Fibroblast of skin of scalp (primary cell): ENCODE measurements at places on chromosomes 3 and 15.

- DNase-seq: peak; percentile 42
Measured at GRCh38 chr15:61479613-61480012, 250.5 kb upstream of the RORA start.

GRCh38 chr3:153287017-153287416, 125.0 kb downstream of the RAP2B start:
- no peak for DNase-seq

DNA sequence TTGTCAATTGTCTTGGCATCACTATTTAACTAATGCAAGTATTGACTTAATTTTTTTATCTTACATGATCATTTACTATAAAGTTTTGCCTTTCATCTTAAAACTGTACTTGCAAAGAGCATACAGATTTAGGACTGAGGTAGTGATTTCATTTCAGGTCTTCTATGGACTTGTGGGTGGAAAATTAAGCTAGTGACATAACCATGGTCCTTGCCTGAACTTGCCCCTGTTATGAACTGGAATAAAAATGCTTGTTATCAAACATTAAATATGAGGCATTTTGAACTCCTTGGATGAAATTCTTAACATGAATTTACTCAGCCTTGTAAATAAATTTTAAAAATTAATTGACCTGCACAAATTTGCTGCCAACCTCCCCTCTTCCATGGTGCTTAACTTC, 712.0 kb downstream of the NAALADL2 start:
- DNase-seq: no peak

DNA sequence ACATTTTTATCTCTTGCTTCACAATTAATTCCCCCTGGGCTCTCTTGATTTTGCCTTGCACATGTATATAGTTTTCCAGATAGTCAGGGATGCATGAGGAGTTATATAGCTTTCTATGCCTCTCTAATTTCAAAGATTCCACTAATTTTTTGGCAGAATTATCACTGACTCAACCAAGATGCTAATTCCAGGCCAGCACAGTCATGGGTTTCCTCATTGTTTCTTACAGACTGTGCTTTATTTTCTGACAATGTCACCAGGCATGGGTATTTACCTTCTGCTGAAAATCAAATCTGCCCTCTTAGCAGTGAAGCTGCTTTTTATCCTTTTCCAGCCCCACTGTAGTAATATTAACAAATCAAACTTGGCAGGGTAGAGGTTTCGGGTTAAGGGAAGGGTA, 1520.6 kb upstream of the CADM2 start:
- peak; percentile 20 for DNase-seq

- DNase-seq: no peak
Measured at GRCh38 chr15:49605588-49605987, 15.0 kb downstream of the FAM227B start.

DNA sequence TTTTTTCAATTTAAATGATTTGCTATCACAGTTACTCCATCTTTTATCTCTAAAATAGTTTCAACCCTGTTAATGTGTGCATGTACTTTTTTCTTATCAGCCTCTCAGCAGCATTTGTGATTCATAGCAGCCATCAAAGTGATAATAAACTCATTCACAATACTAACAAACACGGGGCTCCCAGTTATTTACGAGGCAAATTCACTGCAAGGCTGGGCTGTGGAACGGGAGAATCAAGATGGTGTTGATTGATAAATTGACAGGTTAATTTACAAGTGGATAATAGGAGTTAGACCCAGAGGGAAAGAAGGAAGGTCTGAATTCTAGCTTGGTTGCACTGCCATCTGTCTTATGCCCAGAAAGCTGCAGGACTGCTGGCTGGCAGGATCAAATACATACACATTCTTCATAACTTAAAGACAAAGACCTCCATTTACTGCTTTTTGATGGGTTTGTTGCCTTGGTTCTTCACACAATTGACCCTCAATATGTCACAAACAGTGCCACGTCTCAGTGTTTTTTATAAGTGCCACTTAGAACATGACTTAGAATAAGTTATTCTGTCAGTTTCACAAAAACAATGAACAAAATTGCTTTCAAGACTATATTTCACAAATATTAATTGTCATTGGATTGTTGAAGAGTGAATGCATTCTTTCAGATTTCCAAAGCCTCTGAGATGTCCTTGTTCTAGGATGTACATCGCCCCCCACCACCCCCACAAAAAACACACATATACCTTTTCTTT, 562.8 kb downstream of the NR2F2 start:
- no peak for DNase-seq

DNA sequence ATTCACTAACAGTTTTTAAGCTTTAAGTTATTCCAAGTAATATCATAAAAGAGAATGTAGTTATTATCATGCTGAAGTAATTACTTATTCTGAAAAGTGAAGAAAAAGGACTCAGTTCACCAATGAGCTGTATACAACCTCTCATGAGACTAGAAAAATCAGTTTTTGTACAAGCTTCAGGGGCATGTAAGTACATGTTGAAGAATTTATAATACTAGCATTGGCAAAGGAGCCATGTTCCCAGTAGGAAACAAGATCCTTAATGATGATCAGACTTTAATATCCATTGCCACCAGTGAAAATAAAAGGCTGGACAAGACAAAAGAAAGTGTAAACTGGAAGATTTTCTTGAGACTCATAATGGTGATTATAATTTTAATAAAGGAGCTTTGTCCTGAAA, 532.8 kb downstream of the PLOD2 start:
- no peak for DNase-seq

GRCh38 chr15:37034835-37035748, 65.3 kb downstream of the MEIS2 start:
- no peak for DNase-seq

- no peak for DNase-seq
Measured at GRCh38 chr3:186216900-186217819, 108.3 kb upstream of the ETV5 start.
